ENCODE measurements at places on chromosomes 4 and X.

DNA sequence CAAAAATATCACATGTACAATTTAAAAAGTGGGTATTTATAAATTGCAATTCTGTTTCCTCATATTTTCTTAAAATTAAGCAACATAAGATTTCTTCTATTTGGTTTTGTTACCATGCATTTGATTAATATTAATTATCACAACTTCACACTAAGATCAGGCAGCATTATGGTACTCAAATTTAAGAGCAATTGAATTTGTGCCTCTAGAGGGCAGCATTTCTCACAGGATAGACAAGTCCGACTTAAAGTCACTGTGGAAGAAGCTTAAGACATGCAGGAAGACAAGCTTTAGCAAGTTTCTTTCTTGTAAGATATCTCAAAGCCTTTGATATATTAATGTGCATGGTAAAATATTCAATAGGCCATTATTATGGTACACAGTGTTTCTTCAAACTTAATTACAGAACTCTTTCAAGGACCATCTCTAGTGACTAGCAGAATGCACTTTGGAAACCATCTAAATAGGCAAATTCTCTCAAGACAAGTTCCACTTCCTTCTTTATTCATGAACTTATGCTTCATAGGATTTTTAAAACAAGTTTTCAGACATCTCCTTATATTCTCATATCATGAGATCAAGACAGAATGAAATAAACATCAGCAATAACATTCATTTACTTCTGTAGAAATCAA lies 35.0 kb downstream of the FBXW7 start:
- DNase-seq: peak; percentile 53

DNA sequence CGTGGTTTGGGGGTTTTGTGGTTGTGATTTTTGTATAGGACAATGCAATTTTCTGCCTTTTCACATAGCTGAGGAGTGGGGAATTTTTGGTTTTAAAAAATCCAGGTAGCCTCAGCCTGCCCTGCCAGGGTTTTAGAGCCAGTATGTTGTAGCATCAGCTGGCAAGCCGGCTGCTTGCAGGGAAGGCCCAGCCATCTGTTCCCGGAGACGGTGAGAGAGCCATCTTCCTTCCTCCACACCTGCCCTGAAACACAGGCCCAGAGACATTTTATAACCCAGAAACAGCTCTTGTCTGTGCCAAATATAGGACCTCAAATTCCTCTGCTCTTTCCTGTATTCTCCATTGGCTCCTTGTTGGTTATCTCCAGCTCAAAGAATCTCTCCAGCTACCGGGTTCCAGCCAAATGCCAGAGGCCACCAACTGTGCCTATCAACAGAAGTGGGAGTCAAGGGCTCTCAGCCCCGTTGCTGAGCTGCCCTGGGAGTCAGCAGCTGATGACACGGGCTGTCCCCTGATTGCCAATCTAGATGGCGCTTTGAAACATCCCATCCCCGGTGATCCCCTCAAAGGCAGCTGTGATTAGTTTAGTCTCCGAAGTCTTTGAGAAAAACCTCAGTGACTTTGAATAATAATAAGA lies 595.2 kb downstream of the MID1IP1 start:
- DNase-seq: no peak

DNA sequence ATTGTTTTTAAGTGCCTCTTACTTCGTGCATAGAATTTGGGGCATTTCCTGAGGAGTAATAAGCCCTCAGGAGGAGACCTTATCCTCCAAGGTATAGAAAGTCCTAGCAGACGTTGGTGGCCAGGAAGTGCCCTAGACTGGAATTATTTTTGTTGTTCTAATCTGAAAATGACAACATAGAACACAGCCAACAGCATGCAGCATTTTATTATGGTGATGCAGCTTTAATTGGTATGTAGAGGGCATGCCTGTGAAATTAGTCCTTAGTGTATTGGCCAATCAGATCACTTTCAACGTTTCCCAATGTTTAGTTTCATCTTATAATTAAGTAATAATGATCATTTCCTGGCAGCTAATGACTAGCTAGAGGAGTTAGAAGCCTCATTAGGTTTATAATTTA lies 199.2 kb downstream of the SHROOM3 start:
- no peak for DNase-seq

DNA sequence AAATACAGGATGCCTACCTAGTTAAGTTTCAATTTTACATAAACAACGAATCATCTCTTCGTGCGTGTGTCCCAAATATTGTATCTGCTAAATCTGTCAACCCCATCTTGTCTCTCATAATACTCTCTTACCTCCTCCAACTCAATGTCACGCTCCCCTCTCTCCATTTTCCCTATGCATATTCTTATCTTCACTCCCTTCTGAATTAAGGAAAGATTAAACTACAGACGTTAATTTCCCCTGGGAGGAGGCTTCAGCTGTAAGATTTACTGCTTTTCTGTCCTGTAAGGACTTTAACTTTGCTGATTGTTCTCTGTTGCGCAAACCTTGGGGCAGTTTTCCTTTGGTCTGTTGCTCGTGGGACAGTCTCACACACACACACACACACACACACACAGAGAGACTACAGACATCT lies 455 bp upstream of the ABCB7 start:
- DNase-seq: no peak

GRCh38 chr4:154478128-154478527 lies 13.5 kb downstream of the DCHS2 start:
- DNase-seq: no peak

- DNase-seq: no peak
Observed at GRCh38 chr4:80875642-80876041, 154.9 kb upstream of the BMP3 start.

DNA sequence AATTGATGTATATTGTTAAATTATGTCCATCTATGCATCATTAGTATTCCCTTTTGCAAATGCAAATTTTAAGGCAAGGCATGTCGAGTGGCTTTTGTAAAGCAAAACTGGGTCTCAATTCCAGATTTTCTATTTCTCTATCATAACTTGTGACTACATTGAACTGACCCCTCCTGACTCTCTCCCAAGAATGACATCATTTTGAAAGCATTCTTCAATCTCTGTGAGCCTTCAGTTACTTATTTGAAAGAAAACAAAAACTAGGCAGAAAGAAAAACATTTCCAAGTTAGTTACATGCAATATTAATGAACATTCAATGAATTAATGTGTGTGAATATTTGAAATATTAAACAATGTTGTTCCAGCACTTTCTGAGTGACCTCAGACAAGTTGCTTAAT lies 314.3 kb upstream of the CLNK start:
- DNase-seq: no peak

DNA sequence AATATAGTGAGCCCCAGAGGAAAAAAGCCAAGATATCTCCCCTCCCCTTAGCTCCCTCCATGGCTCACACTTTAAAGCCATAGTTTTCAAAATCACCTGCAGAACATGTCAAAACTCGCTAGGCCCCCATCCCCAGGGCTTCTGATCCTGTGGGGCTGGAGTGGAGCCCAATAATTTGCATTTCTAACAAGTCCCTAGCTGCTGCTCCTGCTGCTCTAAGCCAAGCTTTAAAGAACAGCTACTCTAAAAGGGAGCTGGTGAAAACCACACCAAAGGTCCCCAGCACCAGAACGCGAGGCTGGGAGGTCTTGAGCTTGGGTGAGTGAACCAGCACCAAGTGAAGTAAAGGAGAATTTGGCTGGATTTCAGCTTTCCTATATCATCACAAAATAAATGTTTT lies 237.1 kb downstream of the ZNF674 start:
- no peak for DNase-seq

DNA sequence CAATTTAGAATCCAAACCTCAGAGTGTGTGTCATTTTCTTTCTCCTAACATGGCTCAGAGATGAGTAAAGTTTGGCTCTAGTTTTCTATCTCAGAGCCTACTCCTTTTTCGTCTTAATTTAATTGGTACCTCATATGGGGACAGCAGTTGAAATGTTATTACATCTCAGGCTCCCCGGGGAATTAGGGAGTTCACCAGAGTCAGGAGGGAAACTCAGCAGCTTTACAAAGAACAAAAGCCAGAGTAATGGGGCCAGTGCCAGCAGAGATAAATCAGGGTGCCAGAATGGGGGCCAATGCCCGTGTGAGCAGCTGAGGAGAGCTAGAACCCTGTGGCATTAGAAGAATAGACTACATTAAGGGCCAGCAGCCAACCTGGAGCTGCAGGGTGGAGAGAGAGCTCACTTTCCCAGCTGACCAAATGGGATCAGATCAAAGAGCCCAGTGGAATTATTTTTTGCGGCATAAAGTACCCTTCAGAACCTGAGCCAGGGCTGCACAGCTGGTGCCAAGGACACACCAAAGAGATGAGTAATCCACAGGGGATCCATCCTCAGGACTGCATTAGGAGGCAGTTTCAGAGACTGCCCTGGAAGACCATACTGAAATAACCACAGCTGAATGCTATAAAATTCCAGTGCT lies 207.1 kb upstream of the DKK2 start:
- no peak for DNase-seq

- no peak for DNase-seq
Observed at GRCh38 chr4:159444678-159445077, 341.8 kb downstream of the RAPGEF2 start.

GRCh38 chrX:26783512-26784225 lies 567.7 kb downstream of the MAGEB5 start:
- no peak for DNase-seq

GRCh38 chr4:139189972-139190371 lies 13.0 kb upstream of the ELF2 start:
- no peak for DNase-seq

DNA sequence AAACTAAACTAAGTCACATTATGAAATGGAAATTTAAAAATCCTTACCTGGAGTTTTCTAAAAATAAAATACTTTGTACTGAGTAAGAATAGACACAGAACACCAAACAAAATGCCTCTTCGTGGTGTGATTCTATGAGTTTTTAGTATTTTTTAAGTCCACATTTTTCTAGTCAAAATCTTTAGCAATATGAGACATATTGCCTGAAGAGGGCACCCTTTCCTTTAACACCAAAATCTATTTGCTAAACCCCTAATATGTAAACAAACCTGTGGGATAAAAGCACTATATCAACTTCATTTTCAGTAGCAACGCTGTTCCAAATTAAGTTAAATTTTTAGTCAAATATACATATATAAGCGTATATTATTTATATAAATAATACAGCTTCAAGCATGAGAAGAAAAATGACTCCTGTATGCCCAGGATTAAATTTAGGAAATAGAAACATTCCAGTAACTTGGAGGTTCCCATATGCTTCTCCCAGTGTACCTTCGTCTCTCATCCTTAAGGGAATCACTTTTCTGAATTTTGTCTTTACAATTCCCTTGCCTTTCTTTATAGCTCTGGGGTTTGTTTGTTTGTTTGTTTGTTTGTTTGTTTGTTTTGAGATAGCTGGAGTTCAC lies 23.0 kb upstream of the PGM2 start:
- no peak for DNase-seq

DNA sequence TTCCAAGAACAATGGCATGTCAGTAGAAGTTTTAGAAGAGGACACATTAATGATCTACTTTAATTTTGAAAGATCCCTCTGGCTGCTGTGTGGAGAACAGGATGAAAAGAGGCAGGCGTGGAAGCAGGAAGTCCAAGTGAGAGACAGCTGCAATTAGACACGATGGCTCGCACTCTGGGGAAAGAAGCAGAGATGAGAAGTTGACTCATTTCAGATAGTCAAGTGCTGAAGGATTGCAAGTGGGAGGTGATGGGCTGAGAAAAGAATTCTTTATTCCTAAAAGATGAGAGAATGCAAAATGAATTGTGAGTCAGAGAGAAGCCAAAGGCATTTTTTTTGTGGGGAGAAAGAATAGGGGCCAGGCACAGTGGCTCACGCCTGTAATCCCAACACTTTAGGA lies 16.5 kb downstream of the RXFP1 start:
- no peak for DNase-seq

DNA sequence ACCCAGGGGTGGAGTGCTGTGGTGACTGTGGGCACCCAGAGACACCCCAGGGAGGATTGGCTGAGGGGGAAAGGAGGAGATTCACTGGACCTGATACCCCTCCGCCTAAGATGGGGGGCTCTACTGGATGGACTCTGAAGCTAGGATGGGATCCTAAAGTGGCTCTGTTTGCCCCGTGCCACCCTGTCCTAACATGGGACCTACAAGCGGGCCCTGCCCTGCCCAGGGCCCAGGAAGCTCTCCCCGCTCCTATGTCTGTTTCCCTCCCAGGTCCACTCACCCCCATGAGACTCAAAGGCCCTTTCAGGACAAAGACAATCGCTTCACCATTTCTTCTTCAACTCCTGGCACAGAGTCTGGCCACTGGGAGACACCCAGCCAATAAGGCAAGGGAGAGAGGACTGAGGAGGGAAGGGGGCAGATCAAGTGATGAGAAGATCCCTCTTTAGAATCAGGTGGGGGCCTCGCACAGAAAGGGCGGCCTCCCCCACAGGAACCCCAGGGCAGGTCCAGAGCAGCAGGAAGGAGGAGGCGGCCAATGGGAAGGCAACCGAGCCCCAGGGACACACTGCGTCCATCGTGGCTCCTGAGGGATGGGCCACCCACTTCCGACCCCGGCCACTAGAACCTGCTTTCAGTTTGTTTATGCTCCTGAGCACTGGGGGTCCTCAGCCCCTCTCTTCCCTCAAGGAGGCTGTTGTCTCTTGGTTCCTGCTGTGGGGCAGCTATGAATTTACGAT lies 155.4 kb downstream of the AFAP1 start:
- DNase-seq: no peak

DNA sequence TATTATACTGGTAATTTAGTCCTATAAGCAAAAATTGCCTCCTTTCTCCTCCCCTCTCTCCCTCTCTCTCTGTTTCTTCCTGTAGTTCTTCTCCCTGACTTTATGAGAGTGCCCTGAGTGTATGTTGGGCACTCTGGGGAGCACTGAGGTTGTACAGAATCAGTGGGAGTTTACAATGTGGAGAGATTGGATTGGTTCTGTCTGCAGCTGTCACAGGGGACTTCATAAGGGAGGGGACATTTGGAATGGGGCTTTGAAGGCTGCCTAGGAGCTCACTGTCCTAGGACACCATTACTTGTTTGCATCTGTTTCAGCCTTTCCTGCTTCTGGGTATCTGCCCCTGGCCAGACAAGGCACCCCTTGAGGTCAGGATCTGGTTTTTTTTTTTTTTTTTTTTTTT lies 22.9 kb downstream of the SH3TC1 start:
- DNase-seq: no peak

GRCh38 chr4:65943076-65943475 lies 272.8 kb upstream of the EPHA5 start:
- DNase-seq: no peak

- no peak for DNase-seq
Observed at GRCh38 chrX:145405012-145405411, 157.7 kb downstream of the SPANXN1 start.

GRCh38 chr4:111761531-111761930 lies 383.7 kb upstream of the FAM241A start:
- no peak for DNase-seq

DNA sequence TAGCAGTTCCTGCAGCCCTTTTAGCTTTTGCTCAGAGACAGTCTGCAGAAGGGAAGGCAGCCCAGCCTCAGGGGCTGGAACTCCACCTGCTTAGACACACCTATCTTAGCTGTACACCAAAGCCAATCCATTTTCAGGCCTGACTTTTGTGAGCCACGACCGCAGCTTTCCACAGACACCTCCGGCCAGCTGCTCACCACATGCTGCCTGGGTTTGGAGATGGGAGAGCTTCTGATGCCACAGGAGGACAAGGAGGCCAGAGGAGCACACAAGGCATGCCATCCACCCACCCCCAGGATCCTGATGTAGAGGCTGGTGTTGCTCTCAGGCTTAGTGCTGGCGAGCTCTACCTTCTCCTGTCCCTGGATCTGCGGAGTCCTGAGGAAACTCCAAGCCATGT lies 141.8 kb upstream of the NALF2 start:
- no peak for DNase-seq

GRCh38 chr4:61152433-61152832 lies 47.7 kb upstream of the ADGRL3 start:
- no peak for DNase-seq

Measured in activated CD4-positive, CD25-positive, alpha-beta regulatory T cell treated with anti-CD3 and anti-CD28 coated beads, Interleukin-2, amount 50 U/mL, for 16 hours (primary cell).